ENCODE measurements at places on chromosomes 2 and 18.

DNA sequence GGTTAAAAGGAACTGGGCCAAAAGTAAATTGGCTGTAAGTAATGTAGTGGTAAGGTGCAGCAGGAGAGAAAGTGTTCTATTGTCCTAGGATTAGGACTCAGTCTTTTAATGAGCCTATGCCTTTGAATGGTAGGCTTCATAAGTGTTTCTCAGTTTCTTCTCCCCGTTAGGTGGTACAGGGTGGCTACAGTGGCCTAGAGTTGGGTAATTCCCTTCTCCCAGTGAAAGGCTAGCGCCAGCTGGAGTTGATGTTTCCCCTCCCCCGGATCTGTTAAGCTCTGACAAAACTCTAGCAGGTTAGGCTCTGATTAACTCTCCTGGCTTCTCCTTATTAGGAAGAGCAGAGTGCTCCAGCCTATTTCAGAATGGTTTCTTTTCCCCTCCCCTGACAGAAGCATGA is 127.7 kb downstream of the DNAH6 start:
- DNase-seq = no peak

GRCh38 chr2:100902817-100903405 is 83.0 kb downstream of the NPAS2 start:
- DNase-seq = no peak

DNA sequence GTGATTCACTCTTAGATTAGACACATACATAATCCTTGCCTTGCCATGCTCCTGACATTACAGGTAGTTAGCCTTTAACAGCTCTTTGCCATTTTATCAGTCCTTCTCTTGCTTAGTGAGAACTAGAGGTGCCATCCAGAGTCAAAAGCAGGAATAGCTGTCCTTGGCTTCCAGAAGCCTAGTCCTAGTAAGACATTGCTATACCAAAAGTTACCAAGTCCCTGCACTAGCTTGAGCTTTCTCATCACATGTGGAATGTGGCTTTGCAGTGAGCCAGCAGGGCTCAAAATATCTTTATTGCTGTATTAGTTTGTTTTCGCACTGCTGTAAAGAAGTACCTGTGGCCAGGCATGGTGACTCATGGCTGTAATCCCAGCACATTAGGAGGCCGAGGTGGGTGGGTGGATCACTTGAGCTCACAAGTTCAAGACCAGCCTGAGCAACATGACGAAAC is 104.7 kb upstream of the NOSTRIN start:
- no peak for DNase-seq

DNA sequence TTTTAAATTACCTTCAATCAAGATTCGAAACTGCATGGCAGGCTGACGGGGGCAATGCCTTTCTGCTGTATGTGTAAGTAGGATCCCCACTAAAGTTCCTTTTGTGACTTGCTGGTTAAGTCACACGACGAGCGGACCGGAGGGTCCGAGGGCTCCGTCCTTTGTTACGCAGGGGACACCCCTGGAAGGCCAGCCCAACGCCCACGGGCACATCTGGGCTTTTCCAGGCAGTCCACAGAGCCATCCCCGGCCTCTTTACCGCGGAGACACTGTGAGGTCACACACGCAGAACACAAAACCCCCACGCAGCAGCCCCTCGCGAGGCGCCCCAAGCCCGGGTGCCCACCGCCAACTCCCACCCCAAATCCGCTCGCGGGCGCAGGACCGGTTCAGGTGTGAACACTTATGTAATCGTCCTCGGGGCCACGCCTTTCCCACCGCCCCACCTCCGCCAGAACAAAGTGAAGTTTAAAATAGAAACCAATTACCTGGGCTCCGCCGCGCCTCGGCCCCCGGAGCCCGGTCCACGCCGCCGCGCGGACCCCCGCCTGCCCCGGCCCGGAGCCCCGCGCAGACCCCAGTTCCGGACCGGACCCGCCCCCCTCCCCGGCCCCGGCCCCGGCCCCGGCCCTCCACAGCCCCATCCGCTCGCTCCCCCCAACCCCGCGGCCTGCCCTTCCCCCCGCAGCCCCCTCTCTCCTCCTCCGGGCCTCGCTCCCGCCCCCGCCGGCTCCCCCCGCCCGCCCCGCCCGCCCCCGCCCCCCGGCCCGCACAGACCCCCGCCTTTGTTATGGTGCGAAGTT is 4.2 kb downstream of the ZNF516 start:
- DNase-seq = no peak

DNA sequence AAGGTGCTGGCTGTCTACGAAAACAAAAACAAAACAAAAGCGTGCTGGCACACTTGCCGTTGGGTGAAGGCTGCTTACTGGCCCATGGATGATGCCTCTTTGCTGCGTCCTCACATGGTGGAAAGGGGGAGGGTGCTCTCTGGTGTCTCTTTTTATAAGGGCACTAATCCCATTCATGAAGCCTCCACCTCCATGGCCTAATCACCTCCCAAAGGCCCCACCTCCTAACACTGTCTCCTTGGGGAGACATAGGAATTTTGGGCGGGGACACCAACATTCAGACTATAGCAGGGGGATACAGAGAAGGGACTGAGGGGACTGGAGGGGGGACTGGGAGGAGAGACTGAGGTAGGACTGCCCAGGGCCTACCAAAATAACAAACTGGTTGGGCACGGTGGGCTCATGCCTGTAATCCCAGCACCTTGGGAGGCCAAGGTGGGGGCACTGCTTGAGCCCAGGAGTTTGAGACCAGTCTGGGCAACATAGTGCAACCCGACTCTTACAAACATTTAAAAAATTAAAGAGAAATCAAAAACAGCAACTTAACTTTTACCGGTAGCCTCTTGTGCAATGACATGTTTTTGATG is 14.5 kb downstream of the PTMA start:
- no peak for DNase-seq

- no peak for DNase-seq
These were observed 2.4 kb upstream of the KCNF1 start for GRCh38 chr2:10909050-10909995.

DNA sequence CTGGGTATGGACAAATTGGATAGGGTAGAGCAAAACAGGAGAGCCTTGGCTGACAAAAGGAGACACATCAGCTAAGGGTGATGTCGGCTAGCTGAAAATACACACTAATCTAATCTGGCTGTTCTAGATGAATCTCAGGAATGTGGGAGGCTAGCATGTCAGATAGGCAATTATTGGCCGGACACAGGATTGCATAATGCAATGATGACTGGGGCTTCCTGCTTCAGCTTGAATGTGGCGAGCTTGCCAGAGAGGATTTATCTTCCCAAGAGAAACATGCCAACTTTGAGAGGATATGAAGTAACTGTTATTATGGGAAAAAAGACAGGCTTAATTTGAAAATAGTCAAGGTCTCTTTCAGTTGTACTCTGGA is 102.4 kb downstream of the TRIB2 start:
- DNase-seq = peak; percentile 52

- DNase-seq = no peak
These were observed 589 bp upstream of the DAW1 start for GRCh38 chr2:227870710-227871374.

DNA sequence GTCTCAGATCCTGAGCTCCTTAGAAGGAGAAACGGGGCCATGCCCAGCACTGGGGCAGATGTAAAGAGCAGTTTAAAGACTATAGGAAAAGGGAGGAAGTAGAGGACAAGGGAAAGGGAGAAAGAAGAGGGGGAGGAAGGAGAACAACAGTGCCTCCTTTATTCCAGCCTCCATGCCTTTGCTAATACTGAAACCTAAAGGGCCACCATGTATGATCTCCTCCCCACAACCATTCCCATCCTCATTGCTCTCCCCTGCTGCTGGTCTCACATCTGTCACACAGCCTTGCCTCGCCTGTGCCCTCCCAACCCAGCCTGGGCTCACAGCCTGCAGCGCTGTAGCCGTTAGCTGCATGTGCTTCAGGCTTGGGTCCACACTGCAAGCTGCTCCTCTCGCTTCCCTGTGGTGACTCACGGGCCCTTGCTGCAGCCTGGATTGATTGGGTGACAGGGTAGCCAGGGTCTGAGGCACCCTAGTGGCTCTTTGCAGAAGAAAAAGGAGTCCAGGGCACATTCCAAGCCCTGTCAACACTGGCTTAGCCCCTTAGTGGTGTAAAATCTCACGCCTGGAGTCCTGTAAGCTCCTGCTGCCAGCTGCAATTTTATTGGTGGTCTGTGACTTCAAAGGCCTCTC is 281.9 kb downstream of the SRBD1 start:
- no peak for DNase-seq

DNA sequence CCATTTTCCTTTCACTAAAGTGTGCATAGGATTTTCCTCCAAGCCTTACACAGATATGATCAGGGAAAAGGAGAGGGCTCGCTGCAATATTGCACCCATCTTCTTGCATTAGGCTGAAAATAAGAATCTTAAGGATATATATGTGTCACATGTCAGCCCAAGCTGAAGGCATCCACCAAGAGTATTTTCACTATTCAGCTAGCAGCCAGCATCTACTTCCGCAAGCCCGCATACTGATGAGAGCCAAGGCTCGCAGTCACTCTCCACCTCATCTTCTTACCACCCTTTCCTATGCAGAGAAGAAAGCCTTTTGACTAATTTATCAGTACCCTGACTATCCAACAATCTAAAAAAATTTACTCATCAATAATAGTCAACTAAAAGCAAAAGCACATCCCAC is 6.1 kb downstream of the TMEM163 start:
- DNase-seq = no peak

DNA sequence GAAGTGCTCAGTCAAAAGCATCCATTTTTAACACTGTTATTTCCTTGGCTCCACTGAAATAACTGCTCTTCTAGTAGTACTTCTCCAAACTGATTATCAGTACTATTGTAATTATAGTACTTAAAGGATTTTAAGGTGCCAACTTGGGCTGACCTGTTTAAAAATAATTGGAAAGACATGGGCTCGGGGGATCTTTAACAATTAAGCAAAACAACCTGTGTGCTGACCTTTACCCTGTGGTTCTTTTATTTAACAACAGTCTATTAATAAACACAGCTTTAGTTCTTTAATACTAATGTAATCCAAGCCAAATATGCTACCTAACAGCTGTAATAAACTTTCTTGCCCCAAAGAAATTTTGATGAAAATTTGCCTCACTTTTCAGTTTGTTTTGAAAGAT is 6.9 kb upstream of the ITPRID2 start:
- no peak for DNase-seq

- no peak for DNase-seq
These were observed 203.7 kb upstream of the LYPD1 start for GRCh38 chr2:132873738-132874137.

DNA sequence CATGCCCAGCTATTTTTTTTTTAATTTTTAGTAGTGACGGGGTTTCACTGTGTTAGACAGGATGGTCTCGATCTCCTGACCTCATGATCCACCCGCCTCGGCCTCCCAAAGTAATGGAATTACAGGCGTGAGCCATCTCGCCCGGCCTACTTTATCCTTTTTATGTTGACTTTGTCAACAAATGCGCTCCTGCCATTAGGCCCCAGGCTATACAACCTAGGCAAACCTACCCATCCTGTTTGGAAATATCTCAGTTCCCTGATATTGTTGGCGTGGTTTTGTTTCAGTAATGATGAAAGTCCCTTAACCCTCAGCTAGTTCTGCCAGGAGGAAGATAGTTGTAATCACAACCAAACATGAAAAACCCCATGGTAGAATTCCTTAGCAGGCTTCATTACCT is 249.4 kb upstream of the SOX11 start:
- no peak for DNase-seq

- DNase-seq = no peak
These were observed 41.8 kb downstream of the TIMM21 start for GRCh38 chr18:74190086-74190485.

GRCh38 chr2:119022678-119023077 is 80.7 kb downstream of the MARCO start:
- DNase-seq = no peak

DNA sequence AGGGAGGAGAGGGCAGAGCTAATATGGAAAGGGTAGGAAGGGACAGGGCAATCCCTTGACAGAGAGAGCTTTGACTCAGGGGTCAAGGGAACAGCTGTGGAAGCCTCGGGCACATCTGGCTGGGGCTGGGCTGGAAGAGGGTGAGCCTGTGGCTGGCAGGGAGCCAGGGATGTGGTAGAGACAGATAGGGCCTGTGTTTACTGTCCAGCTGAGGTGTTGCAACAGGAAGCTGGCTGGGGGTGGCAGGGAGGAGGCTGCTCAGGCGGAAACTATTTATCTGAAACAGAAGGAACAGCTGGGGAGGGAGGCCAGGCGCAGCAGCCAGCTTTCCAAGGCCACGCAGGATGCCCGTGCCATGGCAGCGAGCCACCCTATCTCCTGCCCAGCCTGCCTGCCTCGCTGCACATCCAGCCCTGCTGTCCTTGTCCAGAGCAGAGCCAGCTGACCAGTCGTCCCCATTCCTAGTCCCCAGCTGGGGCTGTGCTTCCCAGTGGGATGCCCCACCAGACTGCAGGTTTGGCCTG is 264.7 kb downstream of the CYP26B1 start:
- no peak for DNase-seq

- no peak for DNase-seq
These were observed 712.5 kb upstream of the LRATD1 start for GRCh38 chr2:13919981-13920382.

- no peak for DNase-seq
These were observed 24.0 kb downstream of the LCT start for GRCh38 chr2:135812907-135813511.

DNA sequence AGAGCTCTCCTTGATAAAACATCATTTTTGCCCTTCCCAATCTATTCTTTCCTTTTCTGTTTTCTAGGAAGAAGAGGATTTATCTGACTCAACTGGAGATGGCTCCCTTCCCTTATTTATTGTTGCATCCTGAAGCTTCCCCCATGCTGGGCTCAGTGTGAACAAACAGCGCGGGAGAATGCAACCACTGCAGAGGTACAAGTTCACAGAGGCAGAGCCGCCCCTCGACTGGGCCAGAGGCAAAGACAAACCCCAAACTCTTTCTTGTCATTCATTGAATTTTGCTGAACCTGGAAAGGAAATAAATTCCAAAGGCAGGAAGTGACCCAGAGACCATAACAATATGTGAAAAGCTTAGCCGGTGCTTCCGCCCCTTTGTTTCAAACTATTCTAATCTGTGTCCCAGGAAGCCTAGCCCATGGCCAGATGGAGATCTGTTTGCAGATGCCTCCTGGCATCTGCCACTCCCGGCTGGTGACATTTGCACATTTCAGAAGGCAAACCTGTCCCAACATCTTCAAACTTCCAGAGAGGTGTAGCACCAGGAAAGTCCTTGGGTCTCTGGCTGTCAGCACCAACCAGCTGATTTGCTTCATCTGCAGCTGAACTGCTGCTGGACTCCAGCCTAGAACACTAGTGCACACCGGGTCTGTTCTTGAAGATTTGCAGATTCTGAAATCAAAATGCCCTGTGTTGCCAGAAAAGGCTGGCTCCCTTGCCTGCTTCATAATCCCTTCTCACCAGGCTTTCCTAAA is 79.4 kb upstream of the MAP4K3 start:
- DNase-seq = no peak

DNA sequence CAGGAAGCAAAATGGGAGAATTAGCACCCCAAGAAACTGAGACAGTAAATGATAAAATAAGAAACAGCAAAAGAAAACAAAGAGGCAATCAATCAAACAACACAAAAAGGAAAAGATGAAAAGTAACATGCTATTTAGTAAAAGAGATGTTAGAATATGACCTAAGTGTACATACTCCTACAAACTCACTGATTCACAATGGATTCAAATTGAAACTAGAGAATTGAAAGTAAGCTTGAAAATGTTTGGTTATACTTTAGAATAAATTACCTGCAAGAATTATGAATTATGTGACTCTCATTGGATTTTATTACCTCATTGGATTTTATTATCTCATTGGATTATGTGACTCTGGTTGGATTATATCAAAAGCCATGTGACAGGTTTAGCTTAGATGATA is 22.8 kb upstream of the CCNYL1 start:
- no peak for DNase-seq

Measured in right renal pelvis (tissue), 4 donors.